ENCODE measurements at places on chromosomes 6 and 20.

- DNase-seq, result no peak
Observed at GRCh38 chr20:11084508-11084907, 410.7 kb upstream of the JAG1 start.

DNA sequence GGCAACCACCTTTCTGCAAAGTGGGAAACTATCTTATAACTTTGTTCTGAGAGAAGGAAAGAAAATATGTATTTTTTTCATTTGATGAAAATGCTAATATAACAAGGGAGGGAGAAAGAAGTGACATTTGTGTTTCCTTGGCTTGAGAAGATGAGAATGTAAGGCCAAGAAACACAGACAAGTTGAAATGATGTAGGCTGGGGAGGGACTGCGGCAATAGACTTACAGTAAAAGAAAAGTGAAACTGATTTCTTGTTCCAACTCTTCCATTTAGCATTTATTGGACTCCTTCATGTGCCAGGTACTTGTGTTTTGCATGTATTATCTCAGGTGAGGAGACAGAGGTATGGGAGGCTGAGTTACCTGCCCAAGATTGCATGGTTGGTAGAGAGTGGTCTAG lies 130.9 kb downstream of the CARMIL1 start:
- no peak for DNase-seq

DNA sequence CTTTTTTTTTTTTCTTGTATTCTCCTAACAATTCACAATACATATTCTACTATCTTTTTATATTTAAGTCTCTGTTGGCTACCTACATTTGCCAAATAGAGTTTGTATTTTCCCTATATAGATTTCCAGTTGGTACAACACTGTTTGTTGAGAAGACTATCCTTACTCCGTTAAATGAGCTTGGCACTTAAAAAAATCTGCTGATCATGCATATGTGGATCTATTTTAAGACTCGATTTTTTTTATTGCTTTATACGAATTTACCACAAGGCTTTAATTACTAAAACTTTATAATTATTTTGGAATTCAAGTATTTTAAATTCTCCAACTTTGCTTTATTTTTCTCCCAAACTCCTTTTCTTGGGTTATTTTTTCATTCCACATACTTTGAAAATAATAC lies 855.6 kb downstream of the C6orf118 start:
- DNase-seq, result no peak

DNA sequence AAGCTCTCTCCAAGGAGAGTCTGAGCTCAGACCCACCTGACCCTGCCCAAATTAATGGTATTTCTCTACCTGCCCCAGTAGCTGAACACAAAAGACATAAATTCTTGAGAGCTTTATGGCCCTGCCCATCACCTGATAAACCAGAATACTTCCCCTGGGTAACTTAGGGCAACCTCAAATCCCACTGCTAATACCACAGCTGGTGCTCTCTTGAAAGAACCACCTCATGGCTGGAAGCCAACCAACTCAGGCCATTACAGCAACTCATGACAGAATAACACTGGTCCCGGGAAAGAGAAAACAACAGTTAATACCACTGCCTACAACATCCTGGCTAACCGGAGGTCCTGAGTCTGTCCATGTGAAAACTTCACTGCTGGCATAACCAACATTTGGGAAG lies 328.6 kb downstream of the NKAIN2 start:
- DNase-seq, result no peak

GRCh38 chr6:66210964-66211363 lies 503.9 kb upstream of the EYS start:
- no peak for DNase-seq

DNA sequence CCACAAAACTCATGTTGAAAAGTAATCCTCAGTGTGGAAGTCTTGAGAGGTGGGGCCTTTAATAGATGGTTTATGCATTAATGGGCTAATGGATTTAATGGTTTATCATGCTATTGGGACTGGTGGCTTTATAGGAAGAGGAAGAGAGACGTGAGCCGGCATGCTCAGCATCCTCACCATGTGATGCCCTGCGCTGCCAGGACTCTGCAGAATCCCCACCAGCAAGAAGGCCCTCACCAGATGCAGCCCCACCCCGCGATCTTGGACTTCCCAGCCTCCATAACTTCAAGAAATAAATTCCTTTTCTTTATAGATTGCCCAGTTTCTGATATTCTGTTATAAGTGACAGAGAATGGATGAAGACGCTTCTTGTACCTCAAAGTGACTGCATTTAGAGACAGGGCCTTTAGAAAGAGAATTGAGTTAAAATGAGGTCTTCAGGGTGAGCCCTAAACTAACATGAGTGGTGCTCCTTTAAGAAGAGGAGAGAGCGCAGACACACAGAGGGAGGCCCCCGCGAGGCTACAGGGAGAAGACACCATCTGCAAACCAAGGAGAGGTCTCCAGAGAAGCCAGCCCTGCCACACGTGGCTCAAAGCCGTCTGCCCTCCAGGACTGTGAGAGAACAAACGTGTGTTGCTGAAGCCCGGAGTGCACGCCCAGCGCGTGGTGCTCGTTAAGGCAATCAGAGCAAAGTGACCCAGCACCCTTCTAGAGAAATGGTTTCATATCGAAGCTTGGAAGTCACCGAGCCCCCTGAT lies 56.9 kb downstream of the IRF4 start:
- DNase-seq, result no peak

GRCh38 chr20:40689100-40689942 lies at the start of gene MAFB:
TSS of gene MAFB (minus strand) at chr20:40689236. CDS start at chr20:40688850, 386 bp downstream.
- no peak for DNase-seq

GRCh38 chr6:112145080-112145573 lies 57.7 kb downstream of the FAM229B start:
- no peak for DNase-seq

DNA sequence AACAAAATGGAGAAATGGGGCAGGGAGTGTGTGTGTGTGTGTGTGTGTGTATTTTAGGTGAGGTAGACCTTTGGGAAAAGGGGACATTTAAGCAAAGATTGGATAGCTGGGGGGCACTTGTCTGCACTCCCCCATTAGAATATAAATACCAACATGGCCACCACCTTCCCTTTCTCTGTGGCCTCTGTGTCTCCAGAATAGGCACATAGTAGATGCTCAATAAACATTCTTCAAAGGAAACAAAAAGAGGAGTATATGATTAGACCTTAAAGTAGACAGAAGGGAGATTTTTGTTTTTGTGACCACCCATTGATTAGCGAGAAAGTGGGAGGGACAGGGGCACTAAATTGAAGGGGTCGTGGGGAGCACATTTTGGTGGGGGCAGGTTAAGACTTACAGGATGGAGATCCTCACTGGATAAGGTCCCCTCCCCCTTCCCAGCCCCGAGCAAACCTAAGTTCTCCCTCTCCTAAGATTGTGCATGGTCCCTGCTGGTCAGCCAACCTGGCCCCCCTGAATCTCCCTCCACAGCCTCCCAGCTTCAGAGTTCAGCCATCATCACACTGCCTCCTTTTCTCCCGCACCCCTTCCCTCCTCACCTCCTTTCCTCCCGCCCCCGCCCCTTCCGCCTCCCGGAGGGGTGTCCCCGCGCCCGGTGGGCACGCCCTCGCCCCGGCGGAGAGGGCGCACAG lies 514 bp upstream of the TSHZ2 start:
- DNase-seq, result no peak

DNA sequence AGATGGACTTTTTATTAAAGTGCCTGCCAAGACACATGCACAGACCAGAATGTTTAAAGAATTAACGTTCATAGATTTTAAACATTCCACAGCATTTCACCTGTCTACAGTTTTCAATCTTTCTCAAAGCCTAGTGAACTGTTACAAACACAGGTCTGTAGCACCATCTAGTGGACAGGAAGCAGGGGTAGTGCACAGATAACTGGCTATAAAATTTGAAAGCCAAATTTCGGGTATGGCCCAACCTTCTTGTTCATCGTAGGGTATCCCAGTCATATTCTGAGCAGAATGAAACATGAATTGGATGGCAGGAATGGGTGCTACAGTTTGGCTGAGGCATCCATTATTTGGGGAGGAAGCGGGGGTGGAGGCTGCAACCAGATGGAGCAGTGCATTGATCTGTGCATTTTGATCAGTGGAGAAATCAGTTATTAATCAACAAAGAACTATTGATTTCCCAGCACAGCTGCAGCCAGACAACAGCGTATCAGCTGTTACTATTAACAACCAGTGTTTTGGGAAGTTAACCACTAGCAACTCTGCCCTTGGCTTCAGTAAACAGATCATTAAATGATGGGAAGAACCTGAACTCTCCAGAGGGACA lies 56.1 kb upstream of the B3GAT2 start:
- no peak for DNase-seq

GRCh38 chr6:20771409-20771808 lies 237.2 kb downstream of the CDKAL1 start:
- no peak for DNase-seq

DNA sequence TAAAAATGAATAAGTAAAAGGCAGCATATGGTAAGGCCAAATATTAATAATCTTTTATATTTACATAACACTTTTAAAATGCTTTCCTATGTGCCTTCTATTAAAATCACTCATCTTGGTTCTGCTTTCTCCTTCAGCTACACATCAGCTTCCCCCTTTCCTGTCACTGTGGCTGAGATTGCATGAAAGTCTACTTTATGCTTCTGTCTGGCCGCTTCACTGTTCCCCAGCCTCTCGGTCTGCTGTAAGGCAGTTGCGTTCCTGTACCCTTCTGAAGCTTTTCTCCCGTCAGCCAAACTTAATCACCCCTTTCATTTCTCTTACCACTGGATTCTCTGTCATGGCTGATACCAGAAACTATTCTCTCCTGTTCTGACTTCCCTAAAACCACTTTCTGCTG lies 34.6 kb downstream of the SOX4 start:
- DNase-seq, result no peak

GRCh38 chr6:71965404-71965803 lies 79.1 kb downstream of the RIMS1 start:
- DNase-seq, result no peak

DNA sequence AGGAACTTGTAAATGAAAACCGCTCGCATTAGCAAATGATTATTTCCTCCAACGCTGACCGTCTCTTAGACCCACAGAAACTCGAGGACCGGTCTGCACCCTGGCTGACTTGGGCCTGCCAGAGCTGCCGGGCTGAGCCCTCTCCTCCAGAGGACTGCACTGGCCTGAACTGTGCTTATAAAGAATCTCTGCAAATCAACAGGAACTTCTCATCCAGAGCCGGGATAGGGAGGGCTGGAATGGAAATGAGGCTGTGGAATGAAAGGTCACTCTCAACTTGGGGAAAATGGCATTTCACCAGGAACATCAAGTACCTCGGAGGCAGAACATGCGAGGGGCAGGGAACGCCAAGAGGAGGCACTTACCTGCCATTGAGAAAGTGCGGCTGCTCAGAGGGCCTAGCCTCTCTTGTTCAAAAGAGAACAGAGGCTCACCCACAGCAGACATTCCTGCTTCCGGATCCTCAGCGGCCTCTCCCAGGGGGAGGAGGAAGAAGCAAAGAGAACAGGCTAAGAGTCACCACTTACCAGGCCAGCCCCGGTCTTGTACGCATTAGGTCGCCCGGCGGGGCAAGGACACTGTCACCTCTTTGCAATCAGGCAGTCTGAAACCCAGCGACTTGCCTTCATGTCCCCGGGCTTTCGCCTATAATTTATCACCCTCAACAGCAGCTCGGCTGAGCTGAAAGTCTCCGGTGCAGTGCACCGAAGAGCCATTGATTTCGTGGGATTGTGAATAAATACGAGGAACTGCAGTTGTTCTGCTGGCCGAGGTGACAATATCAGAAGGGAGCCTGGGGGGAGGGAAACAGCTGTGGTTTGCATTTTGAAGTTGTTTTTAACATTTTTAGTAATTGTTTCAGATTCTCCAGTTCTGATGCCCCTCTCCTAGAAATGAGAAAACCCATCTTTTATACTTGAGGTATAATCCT lies 37.6 kb downstream of the ZMYND8 start:
- DNase-seq, result no peak

GRCh38 chr6:168096271-168096764 lies 17.3 kb upstream of the FRMD1 start:
- no peak for DNase-seq

- no peak for DNase-seq
Observed at GRCh38 chr20:10093087-10093591, 58.4 kb downstream of the ANKEF1 start.

- DNase-seq, result no peak
Observed at GRCh38 chr6:129281168-129281796, 398.3 kb downstream of the LAMA2 start.

GRCh38 chr6:10532392-10532791 lies 11.2 kb downstream of the GCNT2 start:
- DNase-seq, result no peak

DNA sequence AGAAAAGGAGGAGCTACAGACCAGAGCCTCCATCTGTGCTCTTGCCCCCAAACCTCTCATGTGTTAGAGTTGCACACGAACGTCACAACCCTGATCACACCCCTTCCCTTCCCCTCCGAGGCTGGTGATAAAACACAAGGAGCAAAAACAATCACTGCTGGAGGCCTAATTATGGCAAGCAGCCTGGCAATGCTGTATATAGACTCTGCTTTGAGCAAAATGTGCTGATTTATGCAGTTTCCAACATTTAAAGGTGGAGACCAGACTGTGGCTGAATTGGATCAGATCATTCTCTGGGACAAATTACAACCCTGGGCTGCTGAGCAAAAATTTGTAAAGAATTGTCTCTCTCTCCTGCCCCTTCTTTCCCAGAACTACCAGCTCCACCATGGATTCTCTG lies 64.6 kb upstream of the SRSF6 start:
- DNase-seq, result no peak

DNA sequence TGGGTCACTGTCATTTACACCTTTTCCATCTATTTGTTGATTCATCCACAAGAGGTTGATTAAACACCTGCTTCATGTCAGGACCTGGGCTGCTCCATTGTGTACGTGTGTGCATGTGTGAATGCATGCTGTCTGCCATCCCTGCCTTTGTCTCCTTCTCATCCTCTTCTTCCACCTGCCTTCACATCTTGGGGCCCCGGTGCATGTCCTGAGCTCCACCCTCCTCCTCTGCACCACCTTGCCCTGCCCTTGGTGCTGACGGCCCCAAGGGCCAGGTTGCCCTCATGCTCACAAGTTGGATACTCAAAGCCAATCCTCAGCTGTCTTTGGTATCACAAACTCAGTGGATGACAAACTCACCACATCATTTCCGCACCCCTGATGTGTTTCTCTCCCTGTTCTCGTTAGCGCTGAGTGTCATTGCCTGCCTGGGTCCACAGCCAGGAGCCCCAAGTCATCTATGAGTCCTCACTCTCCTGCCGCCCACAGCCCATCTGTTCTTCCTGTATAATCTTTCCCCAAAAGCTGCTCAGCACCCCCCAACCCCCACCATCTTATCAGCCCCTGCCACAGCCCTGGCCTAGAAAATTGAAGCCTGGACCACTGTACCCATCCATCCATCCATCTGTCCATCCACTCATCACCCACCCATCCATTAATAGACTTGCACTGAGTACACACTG lies 85.0 kb downstream of the SRC start:
- no peak for DNase-seq

DNA sequence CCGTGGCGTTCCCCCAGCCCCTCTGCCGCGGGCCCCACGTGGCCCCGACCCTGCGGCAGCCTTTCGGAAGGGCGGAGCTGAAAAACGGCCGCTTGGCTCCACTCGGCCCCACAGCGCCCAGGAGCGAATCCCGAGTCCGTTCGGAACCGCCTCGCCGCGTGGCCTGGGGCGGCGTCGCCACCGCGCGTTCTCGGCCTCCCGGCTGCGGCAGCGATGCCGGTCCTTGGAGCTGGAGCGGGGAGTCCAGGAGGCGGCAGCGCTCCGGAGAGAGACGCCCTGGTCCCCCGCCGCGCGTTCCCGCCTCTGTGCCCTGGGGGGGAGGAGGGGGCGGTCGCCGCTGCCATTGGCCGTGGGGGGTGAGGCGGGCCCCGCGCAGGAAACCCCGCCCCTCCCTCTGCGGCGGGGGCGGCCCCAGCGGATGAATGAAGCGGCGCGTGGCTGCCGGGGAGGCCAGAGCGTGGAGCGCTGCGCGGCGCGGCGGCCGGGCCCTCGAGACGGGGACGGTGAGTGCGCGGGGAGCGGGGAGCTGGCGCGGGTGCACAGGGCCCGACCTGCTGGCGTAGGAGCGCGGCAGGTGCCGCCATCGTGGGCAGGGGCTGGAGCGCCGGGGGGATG lies at the start of gene SLCO4A1:
TSS of gene SLCO4A1 (plus strand) at position 453 of the 615 bp plus-strand sequence. CDS start 13,952 bp downstream, outside the sequence.
- peak; percentile 69 for DNase-seq
